Activated CD8-positive, alpha-beta memory T cell treated with anti-CD3 and anti-CD28 coated beads for 36 hours (primary cell): ENCODE measurements at places on chromosomes 16 and 17. TPM values are rescaled to one million over a fixed set of nuclear protein-coding genes. Genes with fewer than 3 reads are reported as not detected.

The STX4 gene
- 41.2 TPM for total RNA-seq

The TMEM238L gene
- not detected for total RNA-seq

The KIF2B gene
- total RNA-seq, result not detected

The DNAH3 gene
- total RNA-seq, result 0.02 TPM

The DVL2 gene
- total RNA-seq, result 68.9 TPM

The OR1A2 gene
- total RNA-seq, result not detected
